Stimulated activated CD8-positive, alpha-beta memory T cell treated with anti-CD3 and anti-CD28 coated beads, Interleukin-15, amount 100 ng/mL, for 4 hours (primary cell): ENCODE measurements at places on chromosomes 7 and 10.

DNA sequence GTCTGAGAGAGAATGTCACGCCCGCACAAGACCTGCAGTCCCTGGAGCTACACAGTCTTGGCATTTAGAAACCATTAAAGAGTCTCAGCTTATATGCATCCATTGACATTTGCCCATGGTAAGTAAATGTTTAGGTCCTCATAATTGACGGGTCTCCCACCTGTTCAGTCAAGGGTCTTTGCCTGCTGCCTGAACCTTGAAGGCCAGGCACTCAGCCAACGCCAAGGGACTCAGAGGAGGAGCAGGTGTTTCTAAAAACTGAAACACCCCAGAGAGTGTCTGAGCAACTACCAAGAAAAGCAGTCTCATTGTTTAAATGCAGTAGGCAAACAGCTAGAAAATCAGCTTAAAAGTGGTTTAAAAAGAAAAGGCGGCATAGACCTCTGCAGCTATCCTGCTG lies 264.7 kb upstream of the AKR1E2 start:
- no peak for DNase-seq

GRCh38 chr10:75565286-75566251 lies 134.1 kb downstream of the LRMDA start:
- DNase-seq = no peak

- DNase-seq = no peak
Observed at GRCh38 chr10:6409971-6410643, 170.0 kb downstream of the PRKCQ start.

DNA sequence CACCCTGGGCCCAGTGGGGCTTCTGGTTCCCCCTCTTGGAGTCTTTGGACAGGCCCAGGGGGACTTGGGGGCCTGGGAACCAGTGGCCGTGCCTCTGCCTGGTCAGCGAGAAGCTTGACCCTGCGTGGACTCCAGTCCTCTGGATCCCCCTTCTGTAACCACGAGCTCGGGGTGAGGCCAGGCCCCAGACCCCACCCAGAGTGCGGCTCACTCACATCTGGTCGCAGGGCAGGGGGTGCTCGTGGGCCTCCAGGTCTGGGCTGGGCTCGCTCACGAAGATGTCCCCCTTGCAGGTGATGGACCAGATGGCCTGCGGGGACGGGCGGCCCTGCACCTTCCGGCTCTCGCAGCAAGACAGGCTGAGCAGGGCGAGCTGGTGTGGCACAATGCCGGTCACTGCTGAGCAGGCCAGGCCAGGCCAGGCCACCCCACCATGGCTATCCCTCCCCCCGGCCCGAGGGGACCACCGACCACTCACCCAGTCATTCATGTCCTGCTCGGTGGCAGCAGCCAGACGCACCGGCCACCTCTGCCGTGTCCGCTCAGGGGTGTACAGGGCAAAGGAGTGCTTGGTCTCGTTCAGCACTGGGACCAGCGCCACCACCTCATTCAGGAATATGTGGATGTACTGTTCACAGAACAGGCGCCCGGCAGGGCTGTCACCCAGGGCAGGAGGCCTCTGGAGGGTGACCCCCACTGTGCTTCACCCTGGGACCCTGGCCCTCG lies 19.7 kb downstream of the BHLHA15 start:
- no peak for DNase-seq

GRCh38 chr7:15525652-15526263 lies 36.1 kb downstream of the AGMO start:
- DNase-seq = no peak

- DNase-seq = no peak
Observed at GRCh38 chr10:123158682-123159081, 4.5 kb downstream of the BUB3 start.

- no peak for DNase-seq
Observed at GRCh38 chr7:123682690-123683089, 27.0 kb downstream of the LMOD2 start.

GRCh38 chr7:339062-339342 lies 49.0 kb downstream of the FOXL3 start:
- no peak for DNase-seq
